Activated T-cell treated with anti-CD3 and anti-CD28 coated beads, Interleukin-2, amount 50 U/mL, for 48 hours (primary cell): ENCODE measurements at places on chromosomes 16 and 17.

- no peak for DNase-seq
Observed at GRCh38 chr17:44749980-44750318, 8.8 kb upstream of the ADAM11 start.

DNA sequence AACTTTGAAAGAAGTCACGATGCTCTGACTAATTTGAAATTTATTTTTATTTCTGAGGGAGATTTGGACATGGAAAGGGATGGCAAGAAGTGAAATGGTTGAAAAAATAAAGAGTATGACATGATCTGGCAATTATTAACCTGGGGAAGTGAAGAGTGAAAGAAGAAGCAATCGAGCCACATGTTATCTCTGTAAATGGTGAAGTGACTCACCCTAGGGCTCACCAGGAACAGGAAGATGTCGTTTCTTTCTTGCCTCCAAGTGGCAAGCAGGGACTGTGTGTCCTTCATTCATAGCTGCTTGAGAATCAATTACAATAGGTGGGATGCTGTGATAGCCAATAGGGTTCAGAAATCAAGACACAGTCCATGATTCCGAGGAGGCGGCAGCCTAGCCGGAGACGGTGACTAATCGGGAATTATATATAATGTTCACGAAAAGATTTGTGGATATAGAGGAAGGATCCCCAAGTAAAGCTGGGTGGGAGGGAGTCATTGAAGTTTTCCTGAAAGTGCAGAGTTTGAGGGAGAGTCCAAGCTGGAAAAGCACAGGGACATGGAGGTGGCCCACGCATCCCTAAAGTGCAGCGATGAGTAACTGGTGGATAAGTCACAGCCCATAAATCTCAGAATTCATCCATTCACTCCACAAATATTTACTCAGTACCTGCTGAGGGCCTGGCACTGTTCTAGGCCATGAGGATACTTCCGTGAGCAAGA lies 18.2 kb upstream of the KRT20 start:
- no peak for DNase-seq

GRCh38 chr17:5077781-5078105 lies 524 bp upstream of the ZFP3 start:
- DNase-seq: no peak

DNA sequence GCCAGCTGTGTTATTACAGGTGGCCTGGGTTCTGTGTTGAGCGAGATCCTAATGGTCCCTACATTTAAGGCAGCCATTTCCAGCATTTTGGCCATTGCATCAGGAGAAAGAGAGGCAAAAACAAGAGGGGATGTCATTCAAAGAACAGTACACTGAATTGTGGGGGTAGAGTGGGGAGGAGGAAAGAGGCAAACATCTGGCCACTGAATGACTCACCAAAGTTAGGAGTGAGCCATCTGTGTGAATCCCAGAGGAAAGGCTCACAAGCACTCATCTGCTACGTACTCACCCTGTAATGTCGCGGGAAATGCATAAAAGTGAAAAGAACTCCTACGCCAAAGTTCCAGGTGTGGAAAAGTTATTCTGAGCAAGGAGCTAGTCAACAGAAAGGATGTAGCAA lies 16.7 kb downstream of the KRABD2 start:
- no peak for DNase-seq

DNA sequence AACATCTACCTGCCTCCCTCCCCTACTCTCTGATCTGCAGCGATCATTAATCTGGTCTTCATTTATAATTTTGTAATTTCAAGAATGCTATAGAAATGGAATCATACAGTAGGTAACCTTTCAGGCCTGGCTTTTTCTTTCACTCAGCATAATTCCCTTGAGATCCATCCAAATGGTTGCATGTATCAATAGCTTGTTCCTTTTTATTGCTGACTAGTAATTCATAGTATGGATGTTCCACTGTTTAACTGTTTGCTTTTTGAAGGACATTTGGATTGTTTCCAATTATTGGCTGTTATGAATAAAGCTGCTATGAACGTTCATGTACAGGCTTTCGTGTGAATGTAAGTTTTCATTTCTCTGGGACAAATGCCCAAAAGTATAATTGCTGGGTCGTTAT lies 125.2 kb downstream of the USP31 start:
- DNase-seq: no peak

- DNase-seq: no peak
Observed at GRCh38 chr17:81651692-81652091, 4.7 kb downstream of the PDE6G start.

DNA sequence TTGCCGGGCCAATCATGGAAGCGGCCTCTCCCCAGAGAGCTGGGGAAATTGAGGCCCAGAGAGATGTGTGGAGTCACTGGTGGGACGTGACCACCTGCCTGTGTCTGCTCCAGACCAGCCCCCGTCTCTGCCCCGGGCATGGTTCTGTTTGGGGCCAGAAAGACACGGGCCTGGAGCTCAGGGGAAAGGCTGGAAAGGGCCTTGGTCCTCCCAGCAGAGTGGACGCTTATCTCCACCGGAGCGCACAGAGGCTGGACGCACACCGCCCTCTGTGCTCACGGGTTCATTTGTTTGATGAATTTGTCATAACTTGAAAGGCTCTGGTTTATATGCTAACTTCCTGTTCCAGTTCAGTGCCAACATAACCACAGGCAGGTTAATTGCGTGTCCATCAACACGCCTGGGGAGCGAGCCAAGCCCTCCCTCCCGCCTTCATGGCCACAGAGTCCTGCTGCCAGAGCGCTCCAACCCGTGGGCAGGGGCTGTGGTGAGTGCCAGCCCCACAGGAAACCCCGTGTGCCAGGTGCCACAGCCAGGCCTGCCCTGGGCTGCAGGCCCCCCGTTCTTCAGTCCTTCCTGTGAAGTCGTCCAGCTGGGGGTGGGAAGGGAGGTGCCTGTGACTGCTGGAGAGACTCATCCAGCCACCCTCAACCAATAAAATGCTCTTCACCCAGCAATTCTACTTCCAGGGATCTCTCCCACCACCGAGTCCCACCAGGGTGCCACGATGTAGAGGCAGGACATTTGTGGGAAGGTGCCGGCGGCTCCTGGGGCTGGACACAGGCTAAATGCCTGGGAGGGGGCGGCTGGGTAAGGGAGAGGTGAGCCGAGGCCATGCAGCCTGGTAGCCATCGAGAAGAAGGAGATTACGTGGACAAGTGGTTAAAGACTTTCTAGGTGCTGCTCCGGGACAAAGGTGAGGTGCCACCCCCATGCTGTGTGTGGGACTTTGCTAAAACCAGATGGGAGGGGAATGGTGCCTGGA lies 29.4 kb upstream of the BAHCC1 start:
- peak; percentile 39 for DNase-seq

GRCh38 chr17:27947005-27947406 lies 53.8 kb upstream of the LYRM9 start:
- no peak for DNase-seq

GRCh38 chr16:58556678-58557077 lies 41.4 kb downstream of the SETD6 start:
- DNase-seq: no peak

DNA sequence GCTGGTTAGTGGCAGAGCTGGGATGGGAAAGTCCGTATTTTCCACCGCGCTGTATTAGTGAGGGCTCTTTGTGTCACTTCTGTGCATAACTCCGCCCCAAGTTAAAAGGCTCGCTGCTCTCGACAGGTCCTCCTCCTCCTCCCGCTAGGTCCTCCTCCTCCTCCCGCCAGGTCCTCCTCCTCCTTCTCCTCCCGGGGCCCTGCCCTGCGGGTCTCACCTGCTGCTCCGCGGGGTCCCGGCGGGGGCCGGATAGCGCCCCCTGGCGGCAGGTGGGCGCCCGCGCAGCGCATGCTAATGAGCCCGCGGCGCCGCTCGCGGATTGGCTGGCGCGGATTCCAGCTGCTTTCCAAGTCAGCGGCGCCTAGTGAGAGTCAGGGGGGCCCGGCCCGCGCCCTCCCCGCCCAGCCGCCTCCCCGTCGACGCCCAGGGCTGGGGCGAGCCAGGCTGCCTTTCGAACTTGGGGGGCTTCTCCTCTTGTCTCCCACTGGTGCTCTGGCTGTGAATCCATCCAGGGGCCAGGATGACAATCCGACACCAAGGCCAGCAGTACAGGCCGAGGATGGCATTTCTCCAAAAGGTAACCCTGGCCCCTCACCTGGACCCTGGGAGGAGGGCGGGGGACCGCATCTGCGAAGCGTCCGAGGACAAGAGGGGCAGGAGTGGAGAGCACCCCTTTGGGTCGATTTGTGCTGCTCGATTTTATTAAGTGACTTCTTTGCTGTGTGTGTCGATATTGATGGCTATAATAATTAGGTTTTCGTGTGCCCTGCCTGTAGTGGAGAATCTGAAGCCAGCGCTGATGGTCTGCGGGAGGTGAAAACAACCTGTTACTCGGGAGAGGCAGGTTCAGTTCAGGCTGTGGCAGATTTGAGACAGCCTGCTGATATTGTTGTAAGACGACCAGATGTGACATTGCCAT lies at the start of gene RGS9:
TSS of gene RGS9 (plus strand) at position 350 of the 919 bp plus-strand sequence. CDS start at position 521, 171 bp downstream.
- peak; percentile 90 for DNase-seq

DNA sequence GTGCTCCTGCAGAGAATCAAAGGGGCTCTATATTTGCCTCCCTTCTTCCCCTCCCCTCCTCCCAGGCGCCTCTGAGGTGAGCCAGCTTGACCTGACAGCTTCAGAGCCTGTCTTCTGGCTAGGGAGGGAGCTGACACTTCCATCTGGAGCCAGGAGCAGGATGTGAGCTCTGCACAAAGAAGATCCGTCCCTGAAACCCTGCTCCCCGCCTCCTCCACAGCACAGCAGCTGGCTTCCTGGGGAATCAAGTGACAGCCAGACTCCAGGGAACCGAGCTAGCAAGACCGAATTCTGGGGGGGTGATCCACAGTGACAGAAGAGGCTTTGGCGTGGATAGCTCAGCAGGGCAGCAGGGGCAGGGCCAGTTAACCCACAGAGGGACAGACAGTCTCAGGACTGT lies 37.2 kb downstream of the CCDC182 start:
- DNase-seq: no peak

GRCh38 chr17:17681187-17681743 lies at the start of gene RAI1:
RAI1 (plus strand) TSS chr17:17681458; CDS start chr17:17792949, 111,491 bp downstream.
- DNase-seq: peak; percentile 79

- DNase-seq: peak; percentile 23
Observed at GRCh38 chr16:19168371-19169081, 486 bp downstream of the SYT17 start.

DNA sequence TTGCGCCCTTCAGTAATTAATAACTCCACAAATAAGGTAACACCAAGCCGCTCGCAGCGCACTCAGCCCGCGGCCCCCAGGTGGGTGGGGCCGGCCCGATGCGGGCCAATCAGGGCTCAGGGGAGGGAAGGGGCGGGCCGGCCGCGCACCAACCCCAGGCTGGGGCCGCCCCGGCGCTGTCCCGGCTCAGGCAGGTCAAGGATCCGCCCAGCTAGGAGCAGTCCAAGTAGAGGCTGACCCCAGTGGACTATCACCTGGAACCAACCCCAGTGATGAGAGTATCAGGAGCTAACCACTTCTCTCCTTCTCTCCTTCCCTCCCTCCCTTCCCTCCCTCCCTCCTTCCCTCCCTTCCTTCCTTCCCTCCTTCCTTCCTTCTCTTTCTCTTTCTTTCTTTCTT lies 110.8 kb downstream of the C16orf78 start:
- DNase-seq: peak; percentile 37

- peak; percentile 88 for DNase-seq
Observed at GRCh38 chr16:85303354-85303883, 191.1 kb upstream of the CIBAR2 start.

DNA sequence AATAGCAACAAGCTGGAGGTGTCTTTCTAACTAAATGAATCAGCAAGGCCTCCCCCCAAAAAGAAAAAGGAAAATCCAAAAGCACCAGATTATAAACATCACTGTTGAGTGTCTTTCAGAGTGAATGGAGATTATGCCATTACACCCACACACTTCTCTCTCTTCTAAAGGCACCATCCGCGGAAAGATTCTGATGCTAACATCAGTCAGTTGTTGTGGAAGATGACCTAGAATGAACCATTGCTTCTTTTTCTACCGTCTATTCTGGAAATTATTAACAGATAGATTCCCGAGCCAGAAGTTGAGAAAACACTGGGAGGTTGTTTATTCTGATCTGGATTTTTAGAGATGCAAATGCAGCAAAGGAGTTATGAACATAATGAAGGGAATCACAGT lies 60.9 kb upstream of the FAM20A start:
- DNase-seq: no peak

DNA sequence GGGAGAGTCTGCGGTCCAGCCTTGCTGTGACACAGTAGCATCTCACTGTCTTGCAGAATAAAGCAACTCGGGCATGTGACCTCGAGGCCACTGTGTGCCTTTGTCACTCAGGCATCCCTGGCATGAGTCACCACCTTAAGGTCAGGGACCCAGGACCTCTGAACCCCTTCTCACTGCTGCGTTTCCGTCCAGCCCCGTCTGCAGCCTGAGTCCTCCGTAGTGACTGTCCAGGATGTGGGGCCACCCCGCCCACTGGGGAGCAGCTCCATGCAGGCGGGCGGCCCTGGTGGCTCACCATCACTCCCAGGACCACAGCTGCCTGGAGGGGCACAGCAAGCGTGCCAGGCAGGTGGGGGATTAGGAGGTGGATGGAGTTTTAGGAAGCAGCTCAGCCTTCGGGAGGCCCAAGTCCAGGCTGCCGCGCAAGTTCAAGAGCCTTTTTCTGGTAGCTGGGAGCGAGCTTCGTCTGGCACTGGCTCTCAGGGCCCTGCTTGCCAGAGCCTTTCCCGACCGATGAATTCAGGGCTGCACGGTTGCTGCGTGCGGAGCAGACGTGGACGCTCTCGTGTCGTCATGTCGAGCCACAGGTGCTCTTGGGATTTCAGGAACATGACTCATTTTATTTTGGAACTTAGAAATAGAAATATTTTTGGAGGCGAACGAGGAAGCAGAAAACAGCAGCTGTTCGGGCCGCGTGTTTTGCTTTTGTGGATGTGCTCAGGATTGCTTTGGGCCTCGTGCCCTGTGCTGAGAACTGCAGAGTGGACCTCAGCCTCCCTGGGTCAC lies 16.8 kb downstream of the KCTD5 start:
- no peak for DNase-seq

- DNase-seq: no peak
Observed at GRCh38 chr17:50818921-50819657, 16.3 kb upstream of the WFIKKN2 start.

DNA sequence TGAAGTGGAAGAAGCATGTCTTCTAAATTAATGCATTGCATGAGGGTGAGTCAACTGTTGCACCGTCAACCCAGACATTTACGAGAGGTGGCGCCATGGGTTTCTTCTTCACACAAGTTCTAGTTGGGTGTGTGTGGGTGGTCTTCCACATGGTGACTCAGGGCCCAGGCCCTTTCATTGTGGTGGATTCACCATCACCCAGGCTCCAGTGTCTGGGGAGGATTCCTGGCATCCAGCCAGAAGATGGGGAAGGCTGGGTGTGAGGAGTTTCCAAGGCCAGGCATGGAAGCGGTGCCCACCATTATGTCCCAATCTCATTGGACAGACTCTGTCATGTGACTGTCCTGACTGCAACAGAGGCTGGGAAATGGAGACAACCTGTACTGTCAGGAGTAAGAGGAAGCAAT lies 21.4 kb upstream of the JPH3 start:
- DNase-seq: no peak
